ENCODE measurements at places on chromosomes 4 and X.

GRCh38 chr4:137531168-137531985 is 917 bp downstream of the PCDH18 start:
- DNase-seq, result no peak

DNA sequence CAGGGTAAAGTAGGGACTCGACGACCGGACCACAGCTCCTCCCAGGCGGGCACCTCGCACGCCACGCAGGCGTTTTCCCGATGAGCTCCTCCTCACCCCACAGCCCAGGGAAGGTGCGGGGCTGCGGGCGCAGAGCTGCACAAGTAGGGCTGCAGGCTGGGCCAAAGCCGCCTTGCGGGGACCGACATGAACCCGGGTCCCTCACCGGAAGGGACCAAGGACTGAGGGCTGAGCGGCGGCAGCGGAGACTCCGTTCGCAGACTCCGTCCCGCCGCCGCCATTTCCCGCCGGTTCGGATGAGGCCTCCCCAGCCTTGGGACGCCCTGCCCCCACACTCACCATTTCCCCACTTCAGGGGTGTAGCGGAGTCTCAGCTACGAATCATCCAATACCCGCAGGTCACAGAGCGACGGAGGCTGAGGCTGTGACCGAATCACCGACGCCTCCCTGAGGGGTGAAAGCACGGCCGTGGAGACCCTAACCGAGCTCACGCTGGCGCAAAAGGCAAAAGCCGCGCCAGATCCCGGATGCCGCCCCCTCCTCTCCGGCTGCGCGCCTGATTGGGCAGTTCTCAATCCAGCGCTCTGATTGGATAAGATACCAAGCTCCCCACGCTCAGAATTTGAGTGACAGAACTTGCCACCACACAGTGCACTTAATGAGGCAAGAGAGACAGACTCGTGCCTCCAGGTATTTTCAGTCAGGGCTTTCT is at the start of gene ZNF732:
Gene ZNF732 (minus strand): TSS at position 506 of the 712 bp plus-strand sequence. CDS start 164 bp downstream, at position 342.
- DNase-seq, result no peak

- peak; percentile 11 for DNase-seq
Measured at GRCh38 chrX:104112326-104112951, at the start of gene ZCCHC18. Gene ZCCHC18 (plus strand): TSS chrX:104112523. CDS start chrX:104114112, 1,589 bp downstream.

GRCh38 chr4:14879683-14880082 is 122.6 kb upstream of the CPEB2 start:
- DNase-seq, result no peak

DNA sequence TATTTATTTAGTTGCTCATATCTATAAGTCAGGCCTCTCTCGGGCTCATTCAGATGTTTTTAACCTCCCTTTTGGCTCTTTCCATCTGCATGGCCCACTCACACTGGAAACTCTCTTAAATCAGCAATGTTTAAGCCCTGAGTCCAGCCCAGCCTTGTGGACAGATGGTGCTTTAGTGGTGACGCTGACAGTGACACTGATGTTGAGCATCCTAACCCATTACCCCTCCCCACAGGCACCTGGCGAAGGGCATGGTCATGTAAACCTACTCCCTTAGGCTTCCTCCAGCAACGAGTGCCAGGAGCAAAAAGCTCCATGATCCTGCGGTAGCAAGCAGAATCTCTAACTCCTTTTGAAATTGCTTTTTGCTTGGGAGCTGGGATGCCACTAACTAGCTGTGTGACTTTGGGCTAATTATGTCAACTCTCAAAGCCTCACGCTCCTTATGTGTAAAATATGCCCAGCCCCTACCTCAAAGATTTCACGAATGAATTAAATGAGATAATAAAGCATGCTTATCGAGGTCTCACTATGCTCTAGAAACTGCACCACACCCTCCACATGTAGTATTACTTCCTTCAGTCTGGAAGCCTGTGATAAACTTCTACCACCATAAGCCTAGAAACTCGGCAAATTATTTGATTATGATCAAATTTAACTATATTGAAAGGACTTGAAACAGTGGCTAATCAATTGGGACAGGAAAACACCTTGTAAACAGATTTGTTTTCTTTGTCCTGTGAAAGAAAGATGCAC is 569.4 kb downstream of the BCOR start:
- no peak for DNase-seq

GRCh38 chr4:179116011-179116410 is 1673.8 kb upstream of the AGA start:
- DNase-seq, result no peak

GRCh38 chr4:153466081-153466948 is at the start of gene TMEM131L:
Gene TMEM131L (plus strand): TSS chr4:153466360. CDS start chr4:153466398, 38 bp downstream.
- peak; percentile 57 for DNase-seq

- no peak for DNase-seq
Measured at GRCh38 chr4:78432896-78433295, 118.7 kb upstream of the ANXA3 start.

DNA sequence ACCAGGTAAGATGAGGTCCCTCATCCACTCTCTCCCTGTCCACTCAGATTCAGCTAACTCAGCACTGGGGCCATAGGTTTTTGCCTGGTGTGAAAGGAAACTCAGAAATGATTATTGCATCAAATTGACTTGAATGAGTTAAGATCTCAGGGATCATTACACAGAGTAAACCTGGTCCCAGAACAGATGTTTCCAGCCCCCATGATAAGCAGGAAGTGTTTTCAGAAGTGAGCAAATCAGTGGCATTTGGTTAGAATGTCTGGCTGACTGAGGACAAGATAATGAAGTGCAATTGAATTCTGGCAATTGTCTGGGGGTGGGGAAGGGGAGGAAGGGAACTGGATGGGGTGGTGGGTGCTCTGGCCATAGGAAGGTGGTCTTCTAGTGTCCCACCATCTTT is 108.0 kb downstream of the CHIC2 start:
- no peak for DNase-seq

DNA sequence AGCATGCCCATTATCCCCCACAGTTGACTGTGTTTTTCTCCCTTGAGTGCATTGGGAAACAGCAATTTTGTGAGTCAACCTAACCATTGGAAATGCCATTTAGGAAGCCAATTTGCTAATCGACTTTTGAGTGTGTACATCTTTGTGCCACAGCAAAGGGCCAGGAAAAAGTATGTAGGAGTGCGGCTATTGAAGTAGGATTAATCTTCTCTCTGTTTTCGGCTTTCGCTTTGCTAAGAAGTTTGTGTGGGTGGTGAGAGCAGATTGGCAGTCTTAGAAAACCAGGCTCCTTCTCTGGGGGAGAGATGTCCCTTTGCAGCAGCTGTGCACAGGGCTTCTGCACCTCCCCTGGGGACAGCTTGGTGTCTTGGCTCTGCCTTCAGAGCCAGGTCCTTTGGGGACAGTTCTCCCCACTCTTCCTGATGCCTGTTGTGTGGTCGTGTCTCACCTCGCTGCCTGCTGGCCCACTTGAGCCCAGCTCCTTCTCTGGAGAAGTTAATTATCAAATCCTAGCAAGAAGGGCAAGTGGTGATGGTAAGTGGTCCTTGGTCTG is 74.5 kb downstream of the GEMIN8 start:
- DNase-seq, result no peak

- no peak for DNase-seq
Measured at GRCh38 chrX:49910344-49910743, 12.1 kb upstream of the CLCN5 start.

GRCh38 chr4:139963708-139964107 is 190.3 kb downstream of the MAML3 start:
- no peak for DNase-seq

GRCh38 chr4:99763635-99764101 is 53.0 kb upstream of the DAPP1 start:
- DNase-seq, result no peak

DNA sequence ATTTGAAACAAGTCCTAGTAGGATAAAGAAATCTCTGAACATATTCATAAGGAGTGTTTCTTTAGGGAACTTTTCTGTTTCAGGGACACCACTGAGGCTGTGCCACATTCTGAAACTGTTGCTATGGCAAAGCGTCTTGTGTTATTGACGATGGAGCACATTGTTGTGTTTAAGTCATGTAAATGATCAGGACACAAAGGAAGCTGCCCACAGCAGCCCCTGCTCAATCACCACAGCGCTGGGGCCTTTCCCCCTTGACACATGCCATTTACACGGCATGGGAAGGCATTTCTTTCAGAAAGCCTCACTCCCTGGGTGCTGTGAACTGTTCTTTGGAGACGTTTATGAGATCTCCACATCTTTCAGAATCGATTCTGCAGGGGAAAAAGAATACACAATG is 39.8 kb upstream of the MID1 start:
- DNase-seq, result no peak

- DNase-seq, result no peak
Measured at GRCh38 chr4:137601934-137602333, 69.6 kb upstream of the PCDH18 start.

DNA sequence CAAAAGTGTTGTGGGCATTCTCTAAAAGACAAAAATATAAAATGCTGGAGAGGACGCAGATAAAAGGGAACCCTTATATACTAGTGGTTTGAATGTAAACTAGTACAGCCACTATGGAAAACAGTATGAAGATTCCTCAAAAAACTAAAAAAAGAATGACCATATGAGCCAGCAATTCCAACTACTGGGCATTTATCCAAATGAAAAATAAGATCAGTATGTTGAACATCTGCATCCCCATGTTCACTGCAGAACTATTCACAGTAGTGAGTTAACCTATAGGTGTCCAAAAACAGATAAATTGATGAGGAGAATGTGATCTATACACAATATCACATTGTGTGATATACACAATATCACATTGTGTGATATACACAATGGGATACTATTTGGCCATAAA is 1615.3 kb downstream of the PCDH18 start:
- DNase-seq, result no peak

DNA sequence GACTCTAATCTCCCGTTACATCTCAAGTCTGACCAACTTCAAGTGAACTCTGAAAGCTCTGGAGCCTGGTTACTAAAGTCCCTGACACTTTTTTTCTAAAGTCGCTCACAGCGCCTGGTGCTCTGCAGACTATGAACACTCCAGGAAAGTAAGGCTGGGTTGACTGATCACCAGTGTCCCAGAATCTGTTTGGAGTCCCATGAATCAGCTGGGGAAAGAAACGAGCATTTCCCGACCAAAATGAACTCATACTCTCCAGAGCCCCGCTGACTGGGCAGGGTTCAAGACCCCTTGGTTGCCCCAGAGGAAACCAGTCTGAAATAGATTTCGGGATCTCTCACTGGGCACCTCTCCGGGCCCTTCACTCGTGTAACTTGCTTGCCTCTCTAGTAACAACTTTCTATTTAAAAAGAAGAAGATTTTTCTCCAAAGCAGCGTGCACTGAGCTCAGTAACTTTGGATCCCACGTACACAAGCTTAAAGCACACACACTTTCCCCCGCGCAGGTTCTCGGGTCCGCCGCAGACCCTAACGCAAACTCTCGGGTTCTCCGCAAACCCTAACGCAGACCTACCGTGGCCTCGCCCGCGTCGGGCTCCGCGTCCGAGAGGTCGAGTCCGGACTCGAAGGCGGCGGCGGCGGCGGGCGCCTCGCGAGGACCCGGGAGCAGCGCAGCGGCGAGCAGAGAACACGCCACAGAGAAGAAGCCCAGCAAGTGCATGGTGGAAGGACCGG is 964 bp downstream of the VEGFC start:
- no peak for DNase-seq

GRCh38 chr4:127421437-127421836 is 211.3 kb upstream of the INTU start:
- no peak for DNase-seq

All from activated CD4-positive, alpha-beta T cell treated with anti-CD3 and anti-CD28 coated beads, Interleukin-2, amount 50 U/mL, for 4 hours (primary cell).